A549 treated with CpdA at 1 μM for 4 hours (cell line): ENCODE measurements at places on chromosomes 7 and 10. TPM values are rescaled to one million over a fixed set of nuclear protein-coding genes. Genes with fewer than 3 reads are reported as not detected.

TUBAL3 gene
- 0.24 to 0.49 TPM (median 0.31 TPM) in 5 replicates for total RNA-seq

GCK gene
- total RNA-seq, result 0.02 TPM in 1 of 5 replicates, not detected in the others

FOXP2 gene
- total RNA-seq, result not detected in 5 replicates

PNLIPRP1 gene
- not detected in 5 replicates for total RNA-seq

TRPV6 gene
- not detected in 5 replicates for total RNA-seq

ADGRA1 gene
- total RNA-seq, result 0.02 to 0.05 TPM in 2 of 5 replicates, not detected in the others

THSD7A gene
- total RNA-seq, result 1.4 to 2.5 TPM (median 2.3 TPM) in 5 replicates
